ENCODE measurements at places on chromosomes 1 and 21. TPM values are rescaled to one million over a fixed set of nuclear protein-coding genes. Genes with fewer than 3 reads are reported as not detected.

Gene HNRNPCL2
- total RNA-seq, result not detected

Gene PSMB2
- total RNA-seq, result 36.9 TPM

Gene KPRP
- not detected for total RNA-seq

Gene MSH4
- total RNA-seq, result 0.53 TPM

Gene PADI3
- total RNA-seq, result not detected

Gene C1orf87
- 0.72 TPM for total RNA-seq

Gene CNR2
- not detected for total RNA-seq

Gene ZNF684
- total RNA-seq, result 3.1 TPM

Gene SMIM12
- 18.0 TPM for total RNA-seq

Gene TNNI3K
- total RNA-seq, result 2.3 TPM

Gene FAM78B
- 0.83 TPM for total RNA-seq

Gene RHBDL2
- 0.23 TPM for total RNA-seq

Gene KCNA3
- total RNA-seq, result 1.4 TPM

All from ovary (tissue), 10 donors.